ENCODE measurements at places on chromosomes 1 and 21.
A peak's percentile ranks its signal among the peaks of the same experiment; 100 is the strongest.

DNA sequence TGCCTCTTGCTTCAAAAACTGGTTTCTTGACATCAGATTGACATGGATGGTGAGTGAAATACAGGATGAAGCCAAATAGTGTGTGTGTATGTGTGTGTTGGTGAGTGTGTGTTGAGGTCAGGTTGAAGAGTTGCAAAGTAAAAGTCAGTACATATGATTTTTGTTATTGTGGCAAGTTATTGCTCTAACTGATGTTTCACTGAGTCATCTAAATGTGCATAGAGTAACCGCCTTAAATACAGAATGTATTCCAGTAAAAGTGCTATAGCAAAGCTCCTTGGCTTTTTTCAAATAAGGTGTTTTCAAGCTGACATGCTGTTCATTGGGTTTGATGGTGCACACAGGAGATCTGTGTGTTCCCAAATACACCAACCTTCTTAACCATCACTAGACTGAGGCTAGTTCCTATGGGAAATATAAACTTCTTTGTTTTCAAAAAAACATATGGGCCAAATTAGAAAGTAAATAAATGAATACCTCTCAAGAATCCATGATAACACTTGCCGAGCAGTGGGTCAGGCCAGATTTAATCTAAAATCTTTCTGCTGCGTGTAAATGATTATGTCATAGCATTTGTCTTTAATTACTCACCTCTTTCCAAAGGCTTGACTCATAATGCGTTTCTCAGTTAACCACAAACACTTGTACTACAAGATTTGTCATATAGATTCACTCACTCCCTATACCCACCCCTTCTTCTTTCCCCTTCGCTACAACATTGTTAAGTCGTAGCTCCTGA is 151.1 kb downstream of the LYPLAL1 start:
- DNase-seq = no peak

DNA sequence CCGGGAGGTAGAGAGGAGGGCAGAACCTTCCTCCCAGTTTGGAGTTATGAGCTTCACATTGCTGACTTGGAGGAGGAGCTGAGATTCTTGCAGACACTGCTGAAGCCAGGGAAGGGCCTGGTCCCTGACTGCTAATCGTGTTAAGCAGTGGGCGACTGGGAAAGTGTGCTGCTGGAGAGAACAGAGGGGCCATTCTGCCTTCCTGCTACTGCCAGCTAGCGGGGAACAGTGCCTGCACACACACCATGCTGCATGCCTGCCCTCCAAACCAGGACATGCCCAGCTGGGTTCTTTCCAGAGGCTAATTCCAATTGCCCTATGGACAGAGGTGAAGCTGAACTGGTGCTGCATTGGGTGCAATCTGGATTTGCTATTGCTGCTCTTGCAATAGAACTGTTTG is 281.4 kb downstream of the AJAP1 start:
- no peak for DNase-seq

DNA sequence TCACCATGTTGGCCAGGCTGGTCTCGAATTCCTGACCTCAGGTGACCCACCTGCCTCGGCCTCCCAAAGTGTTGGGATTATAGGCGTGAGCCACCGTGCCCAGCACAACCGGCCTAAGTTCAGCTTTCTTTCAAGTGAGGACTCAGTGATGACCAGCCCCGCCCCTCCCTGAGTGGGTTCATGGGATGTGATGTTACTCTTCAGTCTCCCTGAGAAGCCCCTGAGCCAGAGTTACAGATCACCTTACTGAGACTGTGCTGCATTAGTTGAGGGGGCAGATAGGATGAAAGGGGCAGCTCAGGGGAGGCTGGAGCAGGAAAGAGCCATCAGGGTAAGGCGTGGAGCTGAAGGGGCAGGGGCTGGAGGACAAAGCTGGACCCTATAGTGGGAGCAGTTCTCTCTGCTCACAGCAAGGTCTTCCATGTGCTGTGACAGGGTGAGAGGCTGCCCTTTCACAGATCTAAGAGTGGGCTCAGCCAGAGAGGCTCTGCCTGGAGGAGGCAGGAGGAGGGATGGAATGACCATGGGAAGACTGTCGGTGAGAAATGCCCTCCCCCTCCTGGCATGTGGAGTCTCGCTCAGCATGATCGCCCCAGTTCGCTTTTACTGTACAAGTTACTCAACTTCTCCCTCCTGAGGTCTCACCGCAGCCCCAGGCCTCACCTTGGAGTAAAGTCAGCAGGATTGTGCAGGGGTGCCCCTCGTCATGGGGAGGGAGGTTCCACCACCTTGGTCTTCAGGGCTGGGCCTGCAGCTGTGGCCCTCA is 13.4 kb downstream of the SH2D2A start:
- DNase-seq = no peak

DNA sequence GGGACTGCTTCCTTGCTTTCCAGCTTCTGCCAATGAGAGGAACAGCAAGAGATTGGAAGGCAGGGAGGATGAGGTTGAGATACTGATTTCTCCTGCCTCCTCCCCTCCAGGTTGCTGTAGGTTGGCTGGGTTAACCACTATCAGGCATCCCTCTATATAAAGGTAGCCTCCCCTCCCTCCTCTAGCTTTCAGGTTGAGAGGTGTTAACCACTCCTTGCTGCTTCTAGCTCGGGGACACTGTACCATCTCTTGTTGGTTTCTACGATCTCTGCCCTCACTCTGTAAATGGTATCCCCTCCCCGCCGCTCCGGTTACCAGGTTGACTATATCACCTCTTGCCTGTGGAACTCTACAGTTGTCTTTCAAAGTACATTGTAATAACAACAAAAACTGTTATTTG is 16.7 kb downstream of the LPAR3 start:
- DNase-seq = no peak

- no peak for DNase-seq
Observed at GRCh38 chr1:93080179-93080823, 1.2 kb downstream of the MTF2 start.

GRCh38 chr1:181141431-181141910 is 53.0 kb downstream of the IER5 start:
- DNase-seq = peak; percentile 18

GRCh38 chr21:44067011-44067839 is 40.0 kb upstream of the PWP2 start:
- no peak for DNase-seq

- DNase-seq = no peak
Observed at GRCh38 chr1:217090060-217090911, 367.1 kb upstream of the ESRRG start.

DNA sequence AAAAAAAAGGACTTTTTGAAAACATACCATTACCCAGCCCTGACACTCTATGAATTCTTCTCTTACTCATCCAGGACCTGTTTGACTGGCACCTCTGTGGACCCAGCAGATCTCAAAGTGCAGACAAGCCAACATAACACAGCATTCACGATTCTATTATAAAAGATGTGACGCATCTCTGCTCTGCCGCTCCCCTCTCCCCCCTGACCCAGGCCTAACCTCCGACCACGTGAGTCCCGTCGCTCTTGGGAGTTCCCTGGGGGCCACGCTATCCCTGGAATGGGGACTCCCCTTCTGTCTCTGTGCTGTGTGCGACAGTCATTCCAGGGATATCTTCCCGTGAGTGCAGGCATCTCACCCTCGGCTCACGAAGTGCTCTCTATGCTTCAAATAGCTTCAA is 21.1 kb downstream of the LRRC38 start:
- no peak for DNase-seq

DNA sequence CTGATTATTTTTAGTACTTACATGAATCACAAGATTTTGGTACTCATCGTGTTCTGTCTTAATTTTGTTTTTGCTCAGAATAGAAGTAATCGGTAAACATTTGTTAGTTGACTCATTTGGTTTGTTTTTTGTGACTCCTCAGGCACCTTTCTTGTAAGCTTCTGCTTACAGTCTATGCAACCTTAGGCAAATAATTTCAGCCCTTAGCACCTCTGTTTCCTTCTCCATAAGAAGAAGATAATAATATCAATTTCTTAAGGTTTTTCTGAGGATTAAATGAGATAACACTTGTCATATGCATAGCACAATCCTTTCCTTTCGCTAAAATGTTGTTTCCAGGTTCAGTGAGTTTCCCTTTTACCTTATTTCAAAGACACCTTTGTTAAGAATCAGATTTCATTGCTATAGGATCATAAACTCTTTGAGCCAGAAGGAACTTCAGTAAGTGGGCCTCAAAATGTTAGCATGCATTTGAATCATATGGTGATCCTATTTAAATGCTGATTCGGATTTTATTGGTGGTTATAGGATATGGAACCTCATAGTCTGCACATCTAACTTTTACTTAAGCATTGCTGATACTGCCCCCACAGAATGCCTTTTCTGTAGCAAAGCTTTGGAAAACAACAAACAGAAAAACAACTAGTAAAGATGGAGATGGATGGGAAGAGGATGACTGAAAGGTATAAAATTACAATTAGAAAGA is 272.7 kb upstream of the CACYBP start:
- no peak for DNase-seq

- DNase-seq = no peak
Observed at GRCh38 chr1:3578433-3578805, 32.9 kb downstream of the MEGF6 start.

DNA sequence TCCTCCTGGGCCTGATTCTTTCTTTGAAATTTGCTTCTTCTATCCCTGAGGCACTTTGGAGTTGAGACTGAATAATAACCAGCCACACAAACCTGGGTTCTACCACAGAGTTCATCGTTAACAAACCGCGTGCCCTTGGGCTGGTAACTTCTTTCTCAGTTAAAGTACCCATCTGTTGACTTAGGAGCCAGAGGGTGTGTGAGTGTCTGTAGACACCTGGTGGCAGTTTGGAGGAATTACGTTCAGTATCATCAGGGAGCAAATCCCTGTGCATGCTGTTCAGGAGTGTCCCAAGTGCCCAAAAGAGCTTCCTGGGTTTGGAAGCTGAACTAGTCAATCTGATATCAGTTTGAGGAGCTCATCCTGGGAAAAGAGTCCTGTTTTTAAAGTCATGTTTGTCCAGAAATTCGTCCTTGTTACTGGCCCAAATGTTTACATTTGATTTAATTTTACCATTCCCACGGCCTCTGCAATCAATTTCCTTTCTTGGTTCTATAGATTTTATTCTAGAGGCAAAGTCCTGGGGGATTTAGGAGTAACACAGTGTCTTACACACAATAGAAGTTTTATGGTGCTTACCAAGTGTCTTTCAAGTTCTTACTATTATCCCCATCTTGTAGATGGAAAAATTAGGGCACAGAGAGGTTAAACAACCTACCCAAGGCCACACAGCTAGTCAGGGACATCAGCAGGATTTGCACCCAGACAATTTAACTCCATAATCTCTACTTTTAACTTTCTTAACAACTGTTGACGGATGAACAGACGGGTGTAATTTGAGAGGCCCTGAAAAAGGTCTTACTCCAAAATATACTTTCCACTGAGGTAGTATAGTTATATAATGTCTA is 26.7 kb upstream of the RPTN start:
- DNase-seq = peak; percentile 45

GRCh38 chr1:14850563-14850962 is 252.1 kb downstream of the KAZN start:
- DNase-seq = no peak

GRCh38 chr1:25997828-25998761 is at the start of gene PAFAH2:
TSS of gene PAFAH2 (minus strand) at chr1:25998063. CDS start at chr1:25990816, 7,247 bp downstream.
- peak; percentile 96 for DNase-seq

DNA sequence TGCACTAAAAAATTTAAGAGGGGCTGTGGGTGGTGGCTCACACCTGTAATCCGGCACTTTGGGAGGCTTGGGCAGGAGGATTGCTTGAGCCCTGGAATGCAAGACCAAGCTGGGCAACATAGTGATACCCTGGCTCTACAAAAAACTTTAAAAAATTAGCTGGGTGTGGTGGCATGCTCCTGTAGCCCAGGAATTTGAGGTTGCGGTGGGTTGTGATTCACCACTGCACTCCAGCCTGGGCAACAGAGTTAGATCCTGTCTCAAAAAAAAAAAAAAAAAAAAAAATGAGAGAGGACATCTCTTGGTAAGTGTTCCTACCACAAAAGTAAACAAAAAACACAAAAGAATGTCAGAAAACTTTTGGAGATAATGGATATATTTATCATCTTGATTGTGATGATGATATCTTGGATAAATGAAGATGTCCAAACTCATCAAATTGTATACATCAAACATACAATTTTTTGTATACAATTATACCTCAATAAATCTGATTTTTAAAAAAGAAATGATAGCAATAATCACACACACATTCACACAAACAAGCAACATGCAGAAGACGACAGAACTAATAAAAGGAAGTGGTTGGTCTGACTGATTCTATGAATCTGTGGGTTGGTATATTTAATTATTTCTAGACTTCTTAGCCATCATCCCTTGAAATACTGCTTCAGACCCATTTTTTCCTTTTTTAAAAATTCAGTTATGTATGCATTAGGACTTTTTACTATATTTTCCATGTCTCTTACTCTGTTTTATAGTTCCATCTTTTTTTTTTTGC is 465.9 kb downstream of the PLA2G4A start:
- DNase-seq = no peak

DNA sequence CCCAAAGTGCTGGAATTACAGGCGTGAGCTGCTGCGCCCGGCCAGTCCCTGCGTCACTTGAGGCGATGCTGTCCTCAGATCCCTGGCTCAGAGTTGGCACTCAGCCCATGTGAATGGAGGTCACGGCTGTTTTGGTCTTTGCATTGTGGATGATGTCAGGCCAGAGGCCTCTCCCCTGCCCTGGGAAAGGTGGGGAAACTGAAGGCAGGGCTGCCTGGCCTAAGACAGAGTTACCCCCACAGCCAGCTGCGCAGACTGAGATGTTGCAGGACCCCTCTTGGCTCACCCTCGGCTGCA is 821 bp downstream of the MASP2 start:
- DNase-seq = no peak

DNA sequence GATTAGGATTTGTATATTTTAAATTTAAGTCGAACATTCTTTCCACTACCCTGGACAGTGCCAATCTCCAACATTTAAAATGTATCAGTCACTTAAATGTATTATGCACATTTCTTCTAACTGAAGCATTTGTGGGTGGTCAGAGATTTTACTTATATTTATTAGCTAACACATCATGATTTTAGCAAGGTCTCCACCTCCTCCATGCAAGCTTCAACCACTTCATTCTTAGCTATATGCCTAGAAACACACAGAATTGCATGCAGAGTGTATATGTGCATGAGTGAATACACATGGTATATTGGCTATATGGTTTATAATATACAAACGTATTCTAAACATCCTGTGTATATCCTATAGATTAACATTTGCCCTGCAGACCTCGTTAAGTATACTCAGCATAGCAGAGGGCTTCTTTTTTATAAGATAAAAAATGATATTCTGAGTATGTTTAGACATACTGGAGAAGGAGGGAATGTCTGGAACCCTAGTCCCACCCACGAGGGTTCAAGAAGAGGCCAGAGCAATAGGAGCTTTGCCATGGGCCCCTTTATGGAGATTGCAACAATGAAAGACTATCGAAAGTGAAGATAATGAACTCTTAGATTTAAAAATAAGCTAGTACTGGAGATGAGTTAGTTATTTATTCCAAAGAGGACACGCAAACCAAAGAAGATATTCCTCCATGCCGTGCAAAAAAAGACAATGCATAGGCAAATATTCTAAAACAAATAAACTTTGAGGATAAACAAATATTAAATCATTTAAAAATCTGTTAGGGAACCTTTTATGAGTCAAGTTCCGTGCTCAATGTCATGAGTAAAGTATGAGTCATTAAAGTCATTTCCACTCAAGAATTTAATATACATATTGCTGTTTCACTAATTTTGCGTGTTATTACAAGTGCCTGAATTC is 480.4 kb downstream of the SIPA1L2 start:
- DNase-seq = no peak
